Ecto neural progenitor cell (in vitro differentiated cells): ENCODE measurements at places on chromosomes 11 and 22.

GRCh38 chr11:44285756-44286155, 24.2 kb downstream of the ALX4 start:
- no peak for DNase-seq

- DNase-seq: no peak
Observed at GRCh38 chr11:121807051-121807450, 309.0 kb downstream of the BLID start.

GRCh38 chr11:72297828-72298227, 53.9 kb upstream of the PHOX2A start:
- DNase-seq: peak; percentile 22

DNA sequence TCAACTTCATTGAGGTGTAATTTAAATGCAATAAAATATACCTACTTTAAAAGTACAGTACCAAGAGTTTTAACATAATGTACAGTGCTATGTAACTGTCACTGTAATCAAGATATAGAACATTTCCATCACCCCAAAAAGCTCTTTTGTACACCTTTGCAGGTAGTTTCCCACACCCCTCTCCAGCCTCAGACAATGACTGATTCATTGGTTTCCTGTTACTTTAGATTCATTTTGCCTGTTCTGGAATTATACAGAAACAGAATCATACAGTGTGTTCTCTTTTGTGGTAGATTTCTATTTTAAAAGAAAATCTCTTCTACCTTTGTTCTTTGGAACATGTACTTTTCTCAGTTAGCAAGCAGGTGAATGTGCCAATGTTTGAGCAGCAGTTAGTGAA, 38.2 kb downstream of the SHISA8 start:
- no peak for DNase-seq

DNA sequence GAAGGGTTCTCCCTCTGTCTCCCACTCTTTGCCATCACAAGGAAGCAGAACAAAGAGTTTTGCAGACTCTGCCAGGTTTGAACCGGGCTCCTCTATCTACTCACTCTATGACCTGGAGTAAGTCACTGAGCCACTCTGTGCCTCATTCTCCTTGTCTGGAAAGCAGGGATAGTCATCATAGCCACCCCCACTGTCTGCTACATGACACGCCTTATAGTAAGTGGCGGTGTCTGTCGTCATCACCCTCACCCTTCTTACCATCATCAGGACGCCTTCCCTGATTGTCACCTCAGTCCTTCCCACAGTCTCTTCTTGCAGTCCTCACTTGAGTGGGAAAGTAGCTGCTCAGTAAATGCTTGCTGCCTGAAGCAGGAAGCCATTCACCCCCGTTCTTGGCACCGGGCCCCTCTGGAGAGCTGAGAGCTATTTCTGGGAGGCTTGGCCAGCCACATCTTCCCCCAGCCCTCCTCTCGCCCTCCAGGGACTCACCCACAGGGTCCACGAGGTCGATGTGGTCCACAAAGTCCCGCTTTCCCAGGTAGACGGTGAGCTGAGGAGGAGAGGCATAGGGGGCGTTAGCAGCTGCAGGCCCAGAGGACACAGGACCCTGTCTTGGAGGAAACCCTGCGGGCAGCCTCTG, 46.4 kb downstream of the TPBGL start:
- DNase-seq: no peak

DNA sequence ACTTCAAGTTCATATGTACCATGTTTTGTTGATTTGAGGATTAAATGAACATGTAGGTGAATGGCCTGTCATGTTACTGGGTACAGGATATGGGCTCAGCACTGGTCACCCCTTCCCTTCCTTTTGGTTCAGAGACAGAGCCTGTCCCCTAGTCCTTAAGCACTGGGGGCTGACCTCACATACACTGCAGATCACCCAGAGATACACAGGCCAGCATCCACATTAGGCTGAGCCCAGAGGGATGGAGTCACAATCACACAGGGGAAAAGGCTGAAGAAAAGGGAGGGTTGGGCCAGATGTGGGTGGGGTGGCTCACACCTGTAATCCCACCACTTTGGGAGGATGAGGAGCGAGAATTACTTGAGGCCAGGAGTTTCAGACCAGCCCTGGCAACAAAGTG, 62.3 kb downstream of the IGLL5 start:
- no peak for DNase-seq

DNA sequence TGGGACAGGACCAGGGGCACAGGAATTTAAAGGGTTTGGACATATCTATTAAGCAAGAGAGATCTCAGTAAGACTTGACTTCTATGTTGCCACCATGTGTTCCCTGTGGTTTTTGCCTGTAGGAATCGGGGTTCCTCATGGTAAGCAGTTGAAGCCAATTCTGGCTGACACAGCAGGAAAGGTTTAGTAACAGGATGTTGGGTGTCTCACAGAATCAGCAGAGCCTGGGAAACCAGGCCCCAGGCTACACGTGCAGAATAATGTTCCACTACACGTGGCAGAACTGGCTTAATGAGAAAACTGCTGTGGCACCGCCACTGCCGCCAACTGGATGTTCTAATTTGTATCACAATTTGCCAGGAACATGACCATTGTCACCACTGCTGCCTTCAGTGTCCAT, 264.6 kb upstream of the PLET1 start:
- DNase-seq: no peak
